ENCODE measurements at places on chromosomes 5 and 9.

GRCh38 chr9:120490888-120491595 lies 88.9 kb downstream of the CDK5RAP2 start:
- no peak for DNase-seq

DNA sequence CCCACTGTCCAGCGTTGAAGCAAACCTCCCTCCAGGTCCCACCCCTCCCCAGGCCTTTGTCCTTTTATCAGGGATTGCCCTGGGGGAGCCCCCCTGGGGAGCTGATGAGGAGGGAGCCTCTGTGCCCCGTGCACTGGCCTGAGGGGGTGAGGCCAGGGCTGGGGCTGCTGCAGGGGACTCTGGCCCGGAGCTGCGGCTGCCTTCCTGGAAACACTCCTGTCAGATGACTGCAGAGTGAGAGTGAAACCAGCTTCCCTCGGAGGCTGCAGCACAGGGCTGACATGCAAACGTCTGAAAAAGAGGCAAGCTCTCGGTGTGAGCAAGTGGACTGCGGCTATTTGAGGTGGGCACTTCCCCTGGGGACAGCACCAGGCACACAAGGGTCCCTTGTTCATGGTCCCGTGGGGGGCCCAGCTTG lies 4.6 kb upstream of the TRAF2 start:
- DNase-seq, result no peak

DNA sequence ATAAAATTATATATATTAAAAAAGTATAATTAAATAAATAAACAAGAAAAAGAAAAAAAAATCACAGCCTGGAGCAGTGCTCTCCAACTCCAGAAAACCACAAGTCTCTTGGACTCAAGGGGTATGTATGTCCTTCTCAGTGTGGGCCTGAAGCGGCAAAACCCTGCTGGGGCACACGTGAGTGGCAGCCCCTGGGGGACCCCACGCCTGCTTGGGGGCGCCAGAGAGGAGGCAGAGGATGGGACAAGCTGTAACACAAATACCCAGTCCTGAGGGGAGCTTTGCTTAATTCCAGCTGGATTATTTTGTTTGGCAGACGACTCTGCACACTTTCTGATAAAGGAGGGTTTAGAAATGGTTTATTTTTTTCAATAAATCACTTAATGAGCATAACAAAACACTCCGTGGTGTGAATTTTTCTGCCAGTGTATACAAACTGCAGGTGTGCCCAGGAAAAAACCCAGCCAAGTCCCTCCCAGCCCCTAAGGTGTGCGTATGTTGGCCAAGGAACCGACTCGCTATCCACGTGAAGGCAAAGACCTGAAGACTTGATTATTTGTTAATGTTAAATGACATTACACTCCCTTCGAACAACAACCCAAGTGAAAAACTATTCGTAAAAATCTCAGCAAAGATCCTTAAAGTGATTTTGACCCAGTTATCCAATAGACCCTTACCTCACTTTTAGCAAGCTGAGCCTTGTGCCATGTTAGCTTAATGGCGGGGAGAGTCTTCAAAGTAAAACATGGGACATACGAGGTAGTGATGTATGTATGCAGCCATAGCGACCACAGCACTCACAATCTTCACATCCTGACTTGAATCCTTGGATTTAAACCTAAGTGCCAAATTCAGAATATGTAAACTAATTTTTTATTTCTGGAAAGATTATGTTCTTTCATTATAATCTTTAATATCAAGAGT lies 32.9 kb downstream of the ANKH start:
- no peak for DNase-seq

DNA sequence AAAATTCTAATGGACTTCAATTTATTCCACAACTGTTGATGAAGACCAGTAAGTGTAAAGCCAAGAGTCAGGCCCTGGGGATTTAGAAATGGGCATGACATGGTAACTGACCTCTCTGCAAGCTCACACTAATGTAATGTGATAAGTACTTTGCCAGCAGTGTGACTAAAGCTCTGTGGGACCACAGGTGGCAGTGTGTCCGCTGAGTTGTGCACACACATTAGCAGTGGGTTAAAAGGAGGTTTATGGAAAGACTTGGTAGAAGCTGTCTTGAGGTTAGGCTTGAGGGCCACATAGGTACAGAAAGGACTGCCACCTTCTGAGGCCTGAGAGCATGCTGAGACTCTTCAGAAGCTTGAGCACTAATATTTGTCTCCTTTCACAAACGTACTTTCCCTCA lies 67.6 kb downstream of the UBAP1 start:
- DNase-seq, result no peak

GRCh38 chr9:17402309-17402708 lies 176.6 kb upstream of the SH3GL2 start:
- DNase-seq, result no peak

- DNase-seq, result no peak
Measured at GRCh38 chr5:154220625-154221024, 30.1 kb downstream of the GALNT10 start.

GRCh38 chr9:81490605-81491331 lies 198.6 kb downstream of the TLE1 start:
- no peak for DNase-seq

DNA sequence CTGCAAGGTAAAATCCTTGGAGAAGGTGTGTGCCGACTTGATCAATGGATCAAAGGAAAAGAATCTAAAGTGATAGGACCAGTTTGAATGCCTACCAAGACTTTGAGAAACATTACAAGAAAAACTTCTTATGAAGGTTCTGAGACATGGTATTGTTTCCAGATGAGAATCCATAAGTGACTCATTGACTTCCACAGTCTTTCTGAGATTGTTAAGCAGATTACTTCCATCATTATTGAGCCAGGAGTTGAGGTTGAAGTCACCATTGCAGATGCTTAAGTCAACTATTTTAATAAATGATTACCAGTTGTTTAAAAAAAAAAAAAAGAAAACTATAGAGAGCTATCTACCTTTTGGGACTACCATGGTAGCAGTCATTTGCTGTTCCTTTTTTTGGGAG lies 7.0 kb downstream of the LNPEP start:
- no peak for DNase-seq

DNA sequence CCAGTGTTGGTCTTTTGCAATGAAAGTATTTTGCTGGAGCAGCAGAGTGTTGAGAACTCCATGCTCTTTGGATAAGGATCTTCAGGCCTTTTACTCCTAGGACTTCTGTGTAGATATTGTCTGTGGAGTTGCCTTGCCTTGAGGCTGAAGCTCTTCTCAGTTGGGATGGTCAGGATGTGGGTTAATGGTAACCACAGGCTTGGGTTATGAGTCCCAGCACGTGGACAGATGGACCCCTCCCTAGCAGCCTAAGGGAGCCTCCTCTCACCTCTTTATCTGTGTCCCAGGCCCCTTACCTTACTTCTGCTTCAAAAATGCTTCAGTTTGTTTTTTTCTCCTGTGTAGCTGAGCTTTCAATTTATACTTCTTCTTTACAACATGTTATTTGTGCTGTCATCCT lies 109.9 kb downstream of the MEGF10 start:
- DNase-seq, result no peak

- DNase-seq, result no peak
Measured at GRCh38 chr5:169646856-169647255, 9.8 kb downstream of the DOCK2 start.

GRCh38 chr5:168916266-168916665 lies 337.1 kb upstream of the PANK3 start:
- DNase-seq, result no peak

DNA sequence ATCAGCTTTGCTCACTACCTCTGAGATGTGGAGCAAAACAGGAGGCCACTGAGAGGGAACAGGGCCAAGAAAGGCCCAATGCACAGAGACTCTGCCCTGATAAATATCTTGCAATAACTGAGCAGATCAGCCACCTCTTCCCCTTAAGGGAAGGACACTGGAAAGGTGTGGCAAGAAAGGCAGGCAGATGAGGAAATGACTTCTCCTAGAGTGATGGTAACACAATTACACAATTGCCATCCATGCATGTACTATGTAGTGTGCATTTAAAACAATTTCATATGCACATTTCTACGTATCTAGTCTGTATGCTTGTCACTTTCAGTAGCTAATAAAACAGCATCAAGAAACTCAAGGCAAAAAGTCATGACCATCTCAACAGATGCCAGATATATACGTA lies 322.5 kb downstream of the DRD1 start:
- no peak for DNase-seq

DNA sequence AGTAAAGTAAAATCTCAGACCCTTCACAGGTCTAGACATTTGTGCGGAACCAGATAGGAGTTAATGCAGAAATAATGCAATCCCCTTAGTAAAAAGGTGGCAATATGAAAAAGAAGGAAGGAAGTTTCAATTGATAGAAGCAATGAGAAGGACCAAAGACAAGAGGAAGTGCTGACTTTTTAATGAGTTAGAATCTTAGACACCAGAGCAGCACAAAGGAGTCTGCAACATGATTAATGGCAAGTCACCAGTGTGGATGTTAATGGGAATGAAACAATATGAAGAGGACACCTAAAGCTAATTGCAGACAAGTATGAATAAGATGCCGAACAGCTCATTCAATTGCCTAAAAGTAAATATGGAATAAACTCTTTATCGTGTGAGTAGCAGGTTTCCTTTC lies 50.9 kb downstream of the MEGF9 start:
- DNase-seq, result no peak

DNA sequence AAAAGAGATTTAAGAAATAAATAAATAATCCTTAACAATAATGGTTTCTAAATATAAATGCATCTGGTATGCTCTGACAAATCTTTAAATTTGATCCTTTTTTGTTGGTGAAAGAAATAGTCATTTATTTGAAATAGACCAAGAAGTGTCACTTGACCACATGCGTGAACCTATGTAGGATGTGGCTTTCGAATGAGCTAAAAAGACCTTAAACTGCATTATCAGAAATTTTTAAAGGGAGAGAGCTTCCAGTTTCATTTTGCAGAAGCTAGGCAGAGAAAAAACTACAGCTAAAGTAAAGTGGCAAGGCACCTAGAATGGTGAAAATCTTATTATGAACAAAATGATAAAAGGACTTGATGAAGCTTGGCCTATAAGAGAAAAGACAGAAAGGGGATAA lies 309.2 kb upstream of the EFNA5 start:
- no peak for DNase-seq

DNA sequence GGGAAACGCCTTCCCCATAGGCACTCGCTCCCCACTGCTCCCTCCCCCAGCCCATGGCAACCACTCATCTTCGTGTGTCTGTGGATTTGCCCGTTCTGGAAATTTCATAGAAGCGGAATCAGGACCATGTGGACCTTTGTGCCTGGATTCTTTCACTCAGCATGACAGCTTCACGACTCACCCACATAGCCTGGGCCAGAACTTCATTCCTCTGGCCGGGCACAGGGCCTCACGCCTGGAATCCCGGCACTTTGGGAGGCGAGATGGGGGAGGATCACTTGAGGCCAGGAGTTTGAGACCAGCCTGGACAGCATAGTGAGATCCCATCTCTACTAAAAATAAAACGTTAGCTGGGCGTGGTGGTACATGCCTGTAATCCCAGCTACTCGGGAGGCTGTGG lies 12.1 kb upstream of the DIPK1B start:
- no peak for DNase-seq
